ENCODE measurements at places on chromosomes 6 and 20.

DNA sequence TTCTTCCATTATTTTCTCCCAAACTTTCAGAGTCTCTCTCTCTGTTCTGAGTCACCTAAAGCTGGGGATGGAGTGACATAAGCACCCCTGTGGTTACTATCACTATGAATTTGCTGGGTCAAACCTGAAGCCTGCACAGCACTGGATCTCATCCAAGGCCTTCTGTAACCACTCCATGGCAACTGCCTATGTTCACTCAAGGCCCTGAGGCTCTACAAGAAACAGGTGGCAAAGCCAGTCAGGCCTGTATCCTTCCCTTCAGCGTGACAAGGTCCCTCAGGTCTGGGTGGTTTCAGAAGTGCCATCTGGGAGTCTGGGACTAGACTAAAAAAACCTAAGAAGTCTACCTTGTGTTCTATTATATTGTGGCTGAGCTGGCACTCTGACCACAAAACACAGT is 1278.8 kb upstream of the EYS start:
- DNase-seq, result no peak

- no peak for DNase-seq
Observed at GRCh38 chr20:14415467-14415866, 78.1 kb upstream of the FLRT3 start.

DNA sequence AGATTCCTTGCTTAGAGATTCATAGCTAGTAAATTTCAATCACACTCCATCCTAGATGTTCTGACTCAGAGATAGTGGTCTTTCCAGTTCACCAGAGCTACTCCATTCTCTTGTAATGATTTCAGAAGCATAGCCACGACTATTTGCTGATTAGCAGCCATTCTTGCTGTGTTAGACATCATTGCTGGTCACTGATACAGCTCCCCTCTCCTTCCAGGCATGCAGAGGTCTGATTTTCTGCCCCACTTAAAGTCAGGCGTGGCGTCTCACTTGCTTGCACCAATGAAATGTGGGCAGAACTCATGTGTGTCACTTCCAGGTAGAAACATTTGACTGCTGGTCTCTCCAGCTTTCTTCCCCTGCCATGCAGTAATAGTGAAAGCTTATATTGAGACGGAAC is 168.9 kb upstream of the JARID2 start:
- no peak for DNase-seq

GRCh38 chr6:105259913-105260889 is 80.4 kb upstream of the POPDC3 start:
- DNase-seq, result peak; percentile 36

- no peak for DNase-seq
Observed at GRCh38 chr6:119541132-119541905, 191.8 kb upstream of the MAN1A1 start.
